ENCODE measurements at places on chromosomes 16 and 17.

GRCh38 chr17:33436321-33436720, 143.2 kb upstream of the ASIC2 start:
- no peak for DNase-seq

DNA sequence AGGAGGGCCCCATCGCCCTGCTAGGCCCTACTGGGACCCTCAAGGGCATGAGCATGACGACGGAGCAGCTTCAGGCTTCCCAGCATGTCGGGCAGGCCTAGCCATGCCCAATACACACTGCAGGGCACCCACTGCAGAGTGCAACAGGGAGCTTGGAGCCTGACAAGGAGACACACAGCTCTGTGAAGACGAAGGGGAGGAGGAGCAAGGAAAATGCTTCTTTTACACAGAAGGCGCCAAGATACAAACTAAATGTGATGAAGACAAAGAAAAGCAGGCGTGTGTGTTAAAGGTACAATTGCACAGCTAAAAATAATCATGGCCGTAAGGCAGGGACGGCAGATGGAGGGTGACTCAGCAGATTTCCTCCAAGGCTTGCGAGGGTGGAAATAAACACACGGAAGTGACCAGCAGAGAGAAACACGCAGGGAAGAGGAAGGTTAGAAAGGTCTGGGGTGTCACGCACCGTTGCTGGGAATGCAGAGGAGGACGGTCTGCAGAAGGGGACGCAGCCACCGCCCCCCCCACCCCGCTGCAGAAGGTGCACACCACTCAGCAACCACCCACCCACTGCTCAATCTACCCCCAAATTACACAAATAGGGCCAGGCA, 108.5 kb downstream of the ZNF778 start:
- no peak for DNase-seq

GRCh38 chr17:18224387-18225120, 881 bp upstream of the LLGL1 start:
- DNase-seq, result no peak

GRCh38 chr16:84548971-84549844, 44.7 kb upstream of the MEAK7 start:
- peak; percentile 43 for DNase-seq

GRCh38 chr17:65772989-65773388, 211.5 kb upstream of the AXIN2 start:
- DNase-seq, result no peak

- no peak for DNase-seq
Measured at GRCh38 chr17:66948061-66948750, 16.3 kb upstream of the CACNG4 start.

DNA sequence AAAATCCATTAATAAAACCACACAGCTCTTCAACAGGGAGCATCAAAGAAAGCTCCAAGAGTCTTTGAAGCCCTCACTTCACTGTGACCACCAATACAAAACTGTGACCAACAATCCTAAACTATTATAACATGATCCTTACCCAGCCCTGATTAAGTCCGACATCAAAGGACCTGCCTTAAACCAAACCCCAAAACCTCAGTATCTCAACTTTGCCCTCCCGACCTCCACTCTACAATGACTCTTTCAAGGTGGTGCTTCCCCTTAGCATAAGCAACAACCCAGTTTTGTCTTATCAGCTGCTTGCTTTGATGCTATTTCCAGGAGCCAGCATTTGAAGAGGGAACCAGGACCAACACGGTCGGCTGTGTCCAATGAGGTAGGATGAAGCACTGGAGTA, 8.5 kb upstream of the PRSS22 start:
- DNase-seq, result no peak

- DNase-seq, result no peak
Measured at GRCh38 chr16:58518980-58519368, 3.7 kb downstream of the SETD6 start.

- peak; percentile 58 for DNase-seq
Measured at GRCh38 chr16:85612801-85613603, at the start of gene GSE1. Gene GSE1, plus strand, starts transcription at chr16:85613322. Its CDS starts 70 bp downstream, at chr16:85613392.

- DNase-seq, result no peak
Measured at GRCh38 chr17:44565866-44566443, 8.7 kb downstream of the FZD2 start.

DNA sequence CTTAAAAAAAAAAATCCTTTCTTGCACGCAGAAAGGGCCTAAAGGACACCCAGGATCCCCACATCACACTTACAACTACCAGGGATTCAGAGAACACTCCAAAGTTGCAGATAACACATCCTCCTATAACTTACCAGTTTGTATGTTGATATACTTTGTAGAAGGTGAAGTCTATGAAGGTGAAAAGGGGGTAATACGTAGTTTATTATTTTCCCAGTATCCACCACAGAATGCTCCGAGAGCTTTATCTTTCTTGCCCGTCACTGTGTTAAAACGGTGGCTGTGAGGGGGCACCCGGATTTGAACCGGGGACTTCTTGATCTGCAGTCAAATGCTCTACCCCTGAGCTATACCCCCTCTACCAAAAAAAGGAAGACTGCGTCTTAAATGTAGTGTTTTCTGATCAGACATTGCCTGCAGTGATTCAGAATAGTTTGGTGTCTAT, 7.9 kb upstream of the RPL23 start:
- DNase-seq, result no peak

GRCh38 chr17:57494443-57494842, 238.1 kb downstream of the MSI2 start:
- no peak for DNase-seq

- DNase-seq, result no peak
Measured at GRCh38 chr16:66547101-66547989, 2.6 kb downstream of the TK2 start.

- no peak for DNase-seq
Measured at GRCh38 chr16:1343428-1344242, 8.0 kb downstream of the TSR3 start.

DNA sequence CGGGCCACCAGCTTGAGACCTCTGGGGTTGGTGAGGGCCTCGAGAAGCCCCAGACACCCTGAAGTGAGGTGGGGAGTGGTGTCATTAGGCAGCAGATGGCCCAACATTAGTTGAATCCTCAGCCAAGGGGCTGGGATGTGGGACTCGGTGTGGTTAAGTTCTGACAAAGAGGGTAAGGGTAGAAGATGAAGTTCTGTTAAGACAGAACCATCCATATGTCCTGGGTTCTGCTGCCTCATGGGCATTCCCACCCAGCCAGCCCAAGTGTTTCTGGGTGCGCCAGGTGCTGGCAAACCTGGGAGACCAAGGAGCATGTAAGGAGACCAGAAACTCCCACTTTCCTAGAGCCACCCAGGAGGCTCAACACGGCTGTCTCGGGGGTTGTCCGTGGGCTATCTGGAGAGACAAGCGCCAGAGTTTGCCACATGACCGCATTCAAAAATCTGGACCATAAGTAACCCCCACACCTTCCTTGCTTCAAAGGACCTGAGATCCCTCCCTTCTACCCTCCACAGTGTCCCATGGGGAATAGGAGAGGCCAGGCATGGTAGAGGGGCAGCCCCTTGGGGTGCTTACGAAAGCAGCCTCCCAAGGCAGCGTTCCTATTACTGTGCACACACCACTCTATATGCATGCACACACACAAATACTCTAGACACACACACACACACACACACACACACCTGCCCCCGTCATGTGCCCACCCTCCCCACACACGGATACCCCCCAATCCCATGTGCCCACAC, 128.7 kb downstream of the C16orf78 start:
- no peak for DNase-seq

- DNase-seq, result no peak
Measured at GRCh38 chr16:21652453-21652852, at the start of gene IGSF6. Gene IGSF6, minus strand, starts transcription at chr16:21652608. Its CDS starts 10 bp downstream, at chr16:21652598.

DNA sequence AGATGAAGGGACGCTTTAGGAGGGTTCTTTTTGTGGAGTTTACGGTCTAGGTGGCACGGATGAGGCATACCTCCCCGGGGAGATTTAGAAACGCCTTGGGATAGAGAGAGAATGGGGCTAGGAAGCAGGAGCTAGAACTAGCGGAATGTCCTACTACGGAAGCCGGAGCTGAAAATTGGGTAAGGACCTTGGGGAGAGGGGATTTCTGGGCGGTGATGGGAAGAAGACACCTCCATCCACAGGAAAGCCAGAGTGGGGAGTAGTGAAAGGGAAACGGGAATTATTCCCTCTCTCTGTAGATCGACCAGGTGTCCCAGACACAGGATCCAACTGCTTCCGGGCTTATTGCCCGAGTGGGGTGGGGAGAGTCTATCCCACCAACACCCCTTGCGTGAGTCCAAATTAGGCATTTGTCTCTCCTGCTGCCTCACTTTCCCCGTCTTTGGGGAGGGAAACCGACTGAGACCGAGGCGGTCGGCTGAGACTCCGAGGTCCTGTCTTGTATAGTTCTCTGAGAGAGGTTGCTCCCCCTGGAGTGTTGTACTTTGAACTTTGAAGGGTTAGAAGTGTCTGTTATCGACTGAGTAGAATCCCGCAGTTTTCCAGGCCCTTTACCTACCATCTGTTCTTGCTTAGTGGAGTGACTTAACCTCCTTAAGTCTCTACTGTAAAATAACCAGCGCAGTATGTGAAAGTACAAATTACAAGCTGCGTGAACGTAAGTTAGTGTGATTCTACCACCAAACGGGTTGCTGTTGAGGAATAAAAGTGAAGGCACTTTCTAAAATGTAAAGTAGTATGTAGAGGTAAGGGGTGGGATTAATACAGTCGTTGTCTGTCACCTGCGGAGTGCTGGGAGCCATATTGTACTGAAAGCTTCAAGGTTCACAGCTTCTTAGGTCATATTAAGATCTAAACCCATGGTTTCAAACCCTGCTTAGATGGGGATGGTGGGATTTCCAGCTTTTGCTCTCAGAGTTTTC, 1.0 kb downstream of the RSPRY1 start:
- no peak for DNase-seq

GRCh38 chr16:68217506-68217905, 18.4 kb downstream of the ESRP2 start:
- no peak for DNase-seq

DNA sequence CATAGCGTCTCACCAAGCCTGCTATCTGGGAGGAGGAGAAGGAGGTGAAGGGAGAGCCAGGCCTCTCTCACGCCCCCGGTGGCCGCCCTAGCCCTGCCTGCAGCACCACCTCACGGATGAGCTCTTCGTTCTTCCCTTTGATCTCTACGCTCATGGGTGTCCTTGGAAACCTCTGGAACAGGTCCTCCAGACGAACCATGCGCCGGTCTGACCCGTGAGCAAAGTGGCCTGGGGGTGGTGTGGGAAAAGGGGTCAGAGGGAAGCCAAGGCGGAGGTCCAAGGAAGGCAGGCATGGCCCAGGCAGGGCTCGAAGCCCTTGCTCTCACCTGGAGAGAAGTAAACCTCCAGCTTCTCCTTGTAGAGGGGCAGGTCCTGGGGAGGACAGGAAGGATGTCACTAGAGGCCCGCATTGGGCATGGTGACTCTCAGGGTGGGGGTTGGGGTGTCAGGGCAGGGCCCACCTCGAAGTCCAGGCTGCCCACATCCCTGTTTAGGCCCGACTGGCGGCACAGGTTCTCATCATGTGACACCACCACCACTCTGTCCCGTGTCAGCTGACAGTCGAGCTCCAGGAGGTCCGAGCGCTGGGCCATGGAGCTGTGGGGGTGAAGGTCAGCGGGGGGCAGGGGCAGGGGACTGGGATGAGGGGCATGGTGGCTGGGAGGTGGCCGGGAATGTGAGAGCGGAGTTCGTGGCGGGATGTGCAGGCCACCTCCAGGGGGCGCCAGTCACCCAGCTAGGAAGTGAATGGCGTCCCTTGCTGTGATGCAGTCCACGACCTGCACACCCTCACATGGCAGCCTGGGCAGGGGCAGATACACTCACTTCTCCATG, 923 bp downstream of the GDPD3 start:
- DNase-seq, result peak; percentile 22

- no peak for DNase-seq
Measured at GRCh38 chr16:11134722-11135463, 121.1 kb downstream of the SOCS1 start.

- no peak for DNase-seq
Measured at GRCh38 chr17:64209356-64209941, 53.6 kb downstream of the TEX2 start.

DNA sequence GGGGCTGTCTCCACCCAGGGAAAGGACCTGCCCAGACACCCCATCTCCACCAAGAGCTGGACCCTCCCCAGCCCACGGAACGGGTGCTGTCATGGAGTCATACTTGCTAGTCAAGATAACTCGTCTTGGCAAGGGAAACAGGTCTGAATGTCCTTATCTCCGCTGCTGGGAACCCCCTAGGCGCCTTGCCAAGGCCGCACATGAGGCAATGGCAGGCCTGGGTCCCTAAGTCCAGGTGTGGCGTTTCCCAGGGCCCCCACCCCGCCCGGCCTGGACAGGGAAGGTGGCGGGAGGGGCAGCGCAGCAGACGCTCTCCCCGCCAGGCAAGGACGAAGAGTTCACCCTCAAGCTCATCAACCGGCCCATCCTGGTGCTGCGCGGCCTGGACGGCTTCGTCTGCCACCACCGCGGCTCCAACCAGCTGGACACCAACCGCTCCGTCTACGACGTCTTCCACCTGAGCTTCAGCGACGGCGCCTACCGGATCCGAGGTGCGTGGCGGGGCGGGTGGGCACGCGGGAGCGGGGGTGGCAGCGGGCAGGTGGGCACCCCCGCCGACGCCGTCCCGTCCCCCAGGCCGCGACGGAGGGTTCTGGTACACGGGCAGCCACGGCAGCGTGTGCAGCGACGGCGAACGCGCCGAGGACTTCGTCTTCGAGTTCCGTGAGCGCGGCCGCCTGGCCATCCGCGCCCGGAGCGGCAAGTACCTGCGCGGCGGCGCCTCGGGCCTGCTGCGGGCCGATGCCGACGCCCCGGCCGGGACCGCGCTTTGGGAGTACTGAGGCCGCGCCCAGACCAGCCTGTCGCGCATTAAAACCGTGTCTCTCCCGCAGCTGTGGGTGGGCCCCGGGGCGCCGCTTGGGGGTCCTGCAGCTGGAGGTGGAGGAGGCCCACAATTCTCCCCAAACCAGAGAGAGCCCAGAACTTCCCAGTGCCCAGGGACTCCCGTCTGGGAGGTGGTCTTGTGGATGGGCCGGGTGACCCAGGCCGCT, 8.4 kb downstream of the FSCN2 start:
- no peak for DNase-seq

DNA sequence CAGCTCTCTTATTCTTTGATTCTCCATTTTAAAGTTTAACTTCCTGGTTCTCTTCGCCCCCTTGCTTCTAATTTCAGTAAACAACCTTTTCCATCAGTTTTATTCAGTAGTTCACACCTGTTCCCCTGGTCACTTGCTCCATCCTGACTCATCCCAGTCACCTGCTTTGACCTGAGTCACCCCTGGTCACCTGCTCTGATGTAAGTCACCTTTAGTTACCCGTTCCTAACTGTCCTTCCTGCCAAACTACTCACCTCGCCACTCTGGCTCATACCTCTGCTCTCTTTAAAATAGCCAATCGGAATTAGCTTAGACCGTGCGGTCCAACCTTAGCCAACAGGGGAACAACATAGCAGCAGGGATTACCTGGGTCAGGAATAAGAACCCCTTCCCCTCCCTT, 4.7 kb upstream of the NLRC5 start:
- DNase-seq, result no peak

- DNase-seq, result no peak
Measured at GRCh38 chr17:75683583-75683982, 16.4 kb downstream of the SAP30BP start.
